CD14-positive monocyte (primary cell): ENCODE measurements at places on chromosomes 13 and 19.

DNA sequence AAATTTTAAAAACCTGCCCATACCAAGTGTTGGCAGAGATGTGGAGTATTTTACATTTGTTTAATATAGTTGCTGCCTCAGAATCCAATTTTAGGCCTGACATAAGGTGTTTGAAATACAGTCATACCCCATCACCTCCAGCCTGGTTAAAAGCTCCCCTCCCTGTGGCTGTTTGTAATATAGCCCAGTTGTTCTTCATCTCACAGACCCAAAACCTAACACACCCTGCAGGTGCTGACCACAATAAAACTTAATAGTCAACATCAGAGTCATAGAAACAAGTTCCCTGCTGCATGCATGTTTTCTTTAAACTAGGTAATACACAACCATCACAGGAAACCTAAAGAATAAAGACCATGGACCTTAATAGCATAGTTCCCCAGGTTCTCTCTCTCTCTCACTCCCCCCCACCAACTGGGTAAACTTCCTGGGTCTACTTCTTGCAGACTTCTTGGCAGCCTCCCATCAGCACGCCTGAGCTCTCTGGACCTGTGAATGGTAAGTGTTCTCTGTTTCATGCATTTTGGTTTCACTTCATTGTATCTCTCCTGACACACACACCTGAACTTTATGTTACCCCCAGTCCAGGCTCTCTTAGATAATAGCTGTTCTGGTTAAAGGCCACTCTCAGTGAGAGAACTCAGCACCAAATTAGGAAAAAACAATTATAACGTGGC, 1369.9 kb downstream of the EFNB2 start:
- DNase-seq = no peak

- no peak for DNase-seq
Measured at GRCh38 chr19:36245210-36246005, 30.5 kb downstream of the ZNF146 start.

DNA sequence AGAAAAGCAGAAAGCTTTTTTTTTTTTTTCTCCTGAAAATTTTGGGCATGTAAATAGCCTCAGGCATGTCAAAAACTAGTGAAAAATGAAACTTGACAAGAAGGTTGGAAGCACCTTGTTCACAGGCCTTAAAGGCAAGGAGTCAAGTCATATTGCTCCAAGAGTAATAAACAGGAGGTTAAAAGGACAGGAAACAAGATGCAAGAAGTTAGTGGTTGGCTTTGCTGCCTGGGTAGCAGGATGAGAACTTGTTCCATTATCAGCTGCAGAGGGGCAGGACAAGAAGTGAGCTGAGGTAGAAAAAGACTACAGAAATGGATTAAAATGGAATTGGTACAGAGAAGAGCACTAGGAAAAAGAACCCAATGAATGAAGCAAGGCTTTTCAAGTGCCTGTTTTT, 242.6 kb downstream of the DCT start:
- DNase-seq = no peak

DNA sequence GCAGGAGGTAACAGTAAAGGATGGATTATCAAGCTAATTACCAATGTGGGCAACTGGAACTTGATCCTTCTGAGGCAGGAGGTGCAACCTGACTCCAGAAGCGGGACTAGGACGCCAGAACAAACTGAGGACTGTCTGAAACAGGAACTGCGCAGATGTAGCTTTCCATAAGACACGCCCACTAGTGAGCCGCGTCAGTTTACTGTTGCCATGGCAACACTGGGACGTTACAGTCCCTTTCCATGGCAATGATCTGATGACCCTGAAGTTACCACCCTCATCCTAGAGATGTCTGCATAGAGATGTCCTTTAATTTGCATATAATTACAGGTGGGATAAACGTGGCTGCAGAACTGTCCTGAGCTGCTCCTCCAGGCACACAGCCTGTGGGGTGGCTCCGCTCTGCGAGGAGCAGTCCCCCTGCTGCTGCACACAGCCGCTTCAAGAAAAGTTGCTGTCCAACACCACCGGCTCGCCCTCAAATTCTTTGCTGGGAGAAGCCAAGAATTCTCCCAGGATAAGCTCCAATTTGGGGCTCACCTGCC, 816.6 kb downstream of the UQCRFS1 start:
- DNase-seq = no peak

- no peak for DNase-seq
Measured at GRCh38 chr13:39618561-39618960, 15.6 kb upstream of the LHFPL6 start.

- no peak for DNase-seq
Measured at GRCh38 chr19:11020982-11021759, 60.3 kb downstream of the SMARCA4 start.

DNA sequence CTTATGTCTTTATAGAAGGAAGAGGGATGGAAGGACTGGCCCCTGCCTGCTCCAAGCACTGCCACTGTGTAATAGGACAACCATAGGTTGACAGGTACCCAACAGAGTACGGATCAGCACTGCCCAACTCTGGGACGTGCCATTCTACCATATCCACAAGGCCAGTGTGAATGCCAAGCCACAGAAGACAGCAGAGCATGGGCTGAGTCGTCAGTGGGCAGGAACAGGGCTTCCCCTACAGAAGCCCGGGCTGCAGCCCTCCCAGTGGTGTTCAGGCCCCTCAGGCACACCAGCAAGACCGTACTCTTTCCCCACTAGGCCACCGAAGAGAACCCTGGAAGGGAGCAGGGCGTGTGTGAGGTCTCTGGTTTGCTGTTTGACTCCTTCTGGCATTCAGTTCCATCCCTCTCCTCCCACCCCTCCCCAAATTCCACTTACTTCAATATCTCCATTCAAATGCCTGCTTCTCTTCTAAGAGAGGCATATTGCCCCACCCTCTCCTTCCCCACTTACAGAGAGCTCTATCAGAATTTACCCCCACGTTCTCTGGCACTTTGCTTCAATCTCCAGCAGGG, 209.4 kb downstream of the FOXO1 start:
- DNase-seq = no peak

- peak; percentile 61 for DNase-seq
Measured at GRCh38 chr13:108368250-108368905, 98.9 kb downstream of the TNFSF13B start.

- no peak for DNase-seq
Measured at GRCh38 chr13:26705536-26705935, 55.0 kb downstream of the GPR12 start.

DNA sequence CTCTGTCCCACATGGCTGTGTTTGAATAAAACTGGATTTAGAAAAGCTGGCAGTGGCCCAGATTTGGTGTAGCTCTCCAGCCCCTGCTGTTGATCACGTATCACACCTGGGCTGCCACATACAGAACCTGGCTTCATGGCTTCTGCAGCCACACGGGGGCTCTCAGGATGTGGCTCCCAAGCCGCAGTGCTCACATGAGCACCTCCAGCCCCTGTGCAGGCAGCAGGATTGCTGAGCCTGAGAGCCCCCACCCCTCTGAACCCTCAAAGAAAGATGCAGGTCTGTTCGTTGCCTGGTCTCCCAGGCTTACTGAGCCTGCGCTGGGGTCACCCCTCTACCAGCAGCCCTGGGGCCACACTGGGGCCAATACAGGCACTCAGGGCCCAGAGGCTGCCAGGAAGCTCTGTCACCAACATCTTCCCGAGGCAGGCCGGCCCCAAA, 2.7 kb downstream of the PLEKHF1 start:
- DNase-seq = no peak

- no peak for DNase-seq
Measured at GRCh38 chr19:6278740-6279619, 795 bp downstream of the MLLT1 start.

DNA sequence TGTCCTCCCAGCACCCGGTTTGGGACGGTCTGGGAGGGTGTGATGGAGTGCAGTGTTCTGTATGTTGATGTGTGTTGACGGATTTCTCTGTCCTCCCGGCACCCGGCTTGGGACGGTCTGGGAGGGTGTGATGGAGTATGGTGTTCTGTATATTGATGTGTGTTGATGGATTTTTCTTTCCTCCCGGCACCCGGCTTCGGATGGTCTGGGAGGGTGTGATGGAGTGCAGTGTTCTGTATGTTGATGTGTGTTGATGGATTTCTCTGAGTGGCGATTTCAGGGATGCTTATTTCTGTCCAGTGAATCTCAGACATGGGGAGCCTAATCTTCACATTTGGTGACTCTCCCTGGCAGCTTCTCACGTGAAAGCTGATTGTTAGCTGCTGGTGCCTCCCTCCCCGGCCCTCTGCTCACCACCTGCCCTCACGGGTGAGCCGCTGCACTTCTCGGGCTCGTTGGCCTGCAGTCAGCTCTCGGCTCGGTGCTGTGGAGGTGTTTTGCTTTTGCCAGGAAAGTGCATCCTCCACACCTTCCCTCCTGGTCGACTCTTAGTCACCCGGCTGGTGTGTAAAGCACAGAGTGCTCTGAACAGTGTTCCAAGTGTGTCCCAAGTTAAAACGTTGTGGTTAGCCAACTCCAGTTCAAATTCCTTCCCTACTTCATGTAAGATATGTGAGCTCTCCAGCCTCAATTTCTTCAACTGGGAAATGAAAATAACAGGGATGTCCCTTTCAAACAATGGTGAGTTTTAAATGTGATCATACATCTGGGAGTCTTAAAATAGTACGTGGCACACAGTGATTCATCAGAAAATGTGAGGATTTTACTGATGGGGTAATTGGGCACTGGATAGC, 54.6 kb downstream of the ATP11A start:
- no peak for DNase-seq

- no peak for DNase-seq
Measured at GRCh38 chr13:49278211-49278610, 30.5 kb downstream of the CDADC1 start.

- DNase-seq = peak; percentile 82
Measured at GRCh38 chr19:47723581-47723940, 10.3 kb downstream of the EHD2 start.

DNA sequence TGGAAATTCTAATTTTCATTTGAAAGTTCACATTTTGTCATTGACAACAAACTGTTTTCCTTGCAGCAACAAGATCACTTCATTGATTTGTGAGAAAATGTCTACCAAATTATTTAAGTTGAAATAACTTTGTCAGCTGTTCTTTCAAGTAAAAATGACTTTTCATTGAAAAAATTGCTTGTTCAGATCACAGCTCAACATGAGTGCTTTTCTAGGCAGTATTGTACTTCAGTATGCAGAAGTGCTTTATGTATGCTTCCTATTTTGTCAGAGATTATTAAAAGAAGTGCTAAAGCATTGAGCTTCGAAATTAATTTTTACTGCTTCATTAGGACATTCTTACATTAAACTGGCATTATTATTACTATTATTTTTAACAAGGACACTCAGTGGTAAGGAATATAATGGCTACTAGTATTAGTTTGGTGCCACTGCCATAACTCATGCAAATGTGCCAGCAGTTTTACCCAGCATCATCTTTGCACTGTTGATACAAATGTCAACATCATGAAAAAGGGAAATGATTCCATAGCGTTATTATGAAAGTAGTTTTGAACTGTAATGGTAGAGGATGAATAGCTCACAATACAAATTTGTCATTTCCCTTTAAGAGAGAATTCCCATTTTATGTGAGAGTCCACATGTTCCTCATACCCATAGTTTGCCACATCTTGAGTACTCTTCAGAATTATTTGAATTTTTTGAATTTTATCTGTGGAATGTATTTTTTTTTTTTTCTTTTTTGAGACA, 2.6 kb downstream of the BRCA2 start:
- DNase-seq = peak; percentile 71

GRCh38 chr19:47518139-47518538, 3.3 kb upstream of the NAPA start:
- no peak for DNase-seq

DNA sequence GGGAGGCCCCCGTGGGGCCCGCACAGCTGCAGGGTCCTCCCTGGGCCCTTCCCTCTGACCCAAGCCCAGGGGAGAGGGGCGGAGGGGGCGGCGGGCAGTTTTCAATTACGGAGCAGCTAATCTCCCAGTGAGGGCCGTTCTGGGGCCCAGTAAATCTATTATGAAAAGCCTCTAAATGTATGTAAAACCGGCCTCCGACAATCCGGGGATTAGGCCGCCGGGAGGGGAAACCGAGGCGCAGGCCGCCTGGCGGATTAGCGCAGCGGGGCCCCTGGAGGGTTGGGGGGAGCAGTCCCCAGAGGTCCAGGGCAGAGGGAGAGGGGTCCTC, 25.1 kb downstream of the EFNA2 start:
- DNase-seq = no peak

DNA sequence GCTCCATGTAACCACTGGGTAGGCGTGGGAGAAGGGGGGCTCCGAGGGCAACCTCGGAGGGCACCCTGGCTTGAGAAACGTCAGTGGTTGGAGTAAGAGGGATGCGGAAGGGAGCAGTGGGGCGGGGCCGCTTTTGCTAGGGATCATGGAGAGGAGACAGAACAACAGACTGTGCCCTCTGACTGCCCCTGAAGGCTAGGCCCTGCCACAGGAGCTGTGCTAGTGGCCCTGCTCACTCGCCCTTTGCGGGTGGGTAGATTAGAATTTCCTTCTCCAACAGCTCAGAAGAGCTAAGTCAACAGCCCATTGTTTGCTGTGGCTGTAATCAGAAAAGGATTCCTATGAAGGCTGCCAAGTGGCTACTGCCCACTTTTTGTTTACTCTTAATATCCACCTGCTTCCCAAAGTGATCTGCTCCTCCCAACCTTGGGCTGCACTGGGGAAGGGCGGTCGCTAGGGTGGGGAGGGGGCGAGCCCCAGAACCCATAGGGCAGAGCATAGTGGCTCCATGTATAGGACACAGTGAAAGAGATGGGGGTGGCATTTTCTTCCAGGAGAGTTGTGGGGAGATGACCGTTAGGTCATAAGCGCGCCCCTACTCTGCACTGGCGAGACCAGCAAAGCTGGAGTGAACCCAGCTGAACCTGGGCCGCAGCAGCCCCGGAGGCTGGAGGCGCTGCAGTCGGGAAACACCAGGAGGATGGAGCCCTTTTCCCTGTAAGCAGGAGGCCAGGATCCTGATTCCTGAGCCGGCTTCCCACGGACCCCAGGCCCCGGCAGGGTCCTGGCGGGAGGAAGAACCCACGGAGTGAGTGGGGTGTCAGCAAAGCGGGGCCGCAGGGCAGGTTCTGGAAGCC, 1.9 kb upstream of the C1QTNF9 start:
- no peak for DNase-seq

- DNase-seq = peak; percentile 79
Measured at GRCh38 chr19:44748426-44749254, at the start of gene BCL3. BCL3 (plus strand) TSS chr19:44748708; CDS start chr19:44748791, 83 bp downstream.

DNA sequence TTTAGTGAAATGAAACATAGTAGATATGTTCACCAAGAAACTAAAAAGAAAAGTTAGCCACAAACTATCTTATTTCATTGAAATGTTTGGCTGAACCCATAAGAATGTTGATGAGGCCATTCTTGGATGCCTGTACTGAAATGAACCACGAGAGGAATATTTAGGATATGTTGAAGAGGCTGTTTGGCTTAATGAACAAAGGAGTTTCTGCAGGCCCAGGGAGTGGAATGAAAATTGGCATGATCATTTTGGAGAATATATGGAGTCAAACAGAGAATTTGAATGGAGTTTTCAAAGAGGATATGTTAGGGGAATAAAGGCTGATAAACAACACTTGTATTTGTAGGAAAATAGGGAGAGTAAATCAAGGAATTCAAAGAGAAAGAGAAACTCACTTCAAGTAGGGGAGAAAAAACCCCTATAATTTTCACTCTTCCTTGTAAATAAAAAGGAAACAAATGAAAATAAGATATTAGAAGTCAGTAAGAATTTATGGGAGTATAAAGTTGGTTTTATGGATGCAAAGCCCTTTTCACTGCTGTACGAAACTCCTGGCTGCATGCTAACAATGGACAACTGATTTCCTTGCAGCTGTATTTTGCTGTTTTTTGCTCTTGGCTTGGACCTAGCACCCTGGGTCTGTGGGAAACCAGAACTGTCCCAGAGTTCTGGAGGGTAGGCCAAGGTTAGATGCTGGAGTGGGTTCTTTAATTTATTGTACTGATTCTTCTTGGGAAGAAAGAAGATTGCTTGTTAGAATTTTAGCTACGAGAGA, 36.5 kb downstream of the KL start:
- no peak for DNase-seq

- peak; percentile 97 for DNase-seq
Measured at GRCh38 chr19:18021121-18021755, 13.3 kb downstream of the ARRDC2 start.
